KG1 (cell line): ENCODE measurements at places on chromosomes 1 and 21.

GRCh38 chr1:157878059-157878458 is 36.5 kb upstream of the CD5L start:
- DNase-seq = no peak

DNA sequence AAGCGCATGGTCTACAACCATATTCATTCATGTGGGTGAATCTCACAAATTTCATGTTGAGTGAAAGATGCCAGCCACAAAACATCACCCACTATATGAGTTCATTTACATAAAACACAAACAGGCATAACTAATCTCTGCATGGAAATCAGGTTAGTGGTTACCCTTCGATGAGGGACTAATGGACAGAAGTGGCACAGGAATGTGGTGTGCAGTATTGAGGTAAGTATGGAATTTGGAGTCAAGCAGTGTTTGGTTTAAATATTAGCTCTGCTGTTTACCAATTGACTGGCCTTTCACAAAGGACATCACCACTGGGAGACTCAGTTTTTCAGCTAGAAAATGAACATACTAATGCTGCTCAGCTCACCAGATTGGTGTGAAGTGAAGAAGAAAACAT is 24.2 kb downstream of the CCDC185 start:
- DNase-seq = no peak

DNA sequence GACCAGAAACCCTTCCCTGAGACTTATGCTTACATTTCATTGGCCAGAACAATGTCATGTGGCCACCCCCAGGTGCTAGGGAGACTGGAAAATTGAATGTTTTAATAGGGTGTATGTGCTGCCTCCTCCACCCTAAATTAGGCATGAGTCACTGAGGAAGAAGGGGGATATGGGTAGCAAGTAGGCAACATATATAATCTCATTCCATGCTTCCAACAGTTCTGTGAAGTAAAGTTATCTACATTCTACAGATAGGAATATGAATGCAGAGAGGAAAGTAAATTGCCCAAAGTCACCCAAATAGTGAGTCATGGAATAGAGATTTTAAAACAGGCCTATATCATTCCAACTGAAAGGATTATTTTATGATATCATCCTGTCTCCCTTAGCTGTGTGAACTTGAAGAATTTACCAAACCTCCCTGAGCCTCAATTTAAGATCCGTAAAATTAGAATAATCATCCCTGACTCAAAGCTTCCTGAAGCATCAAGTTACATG is 168.6 kb upstream of the FGGY start:
- no peak for DNase-seq

DNA sequence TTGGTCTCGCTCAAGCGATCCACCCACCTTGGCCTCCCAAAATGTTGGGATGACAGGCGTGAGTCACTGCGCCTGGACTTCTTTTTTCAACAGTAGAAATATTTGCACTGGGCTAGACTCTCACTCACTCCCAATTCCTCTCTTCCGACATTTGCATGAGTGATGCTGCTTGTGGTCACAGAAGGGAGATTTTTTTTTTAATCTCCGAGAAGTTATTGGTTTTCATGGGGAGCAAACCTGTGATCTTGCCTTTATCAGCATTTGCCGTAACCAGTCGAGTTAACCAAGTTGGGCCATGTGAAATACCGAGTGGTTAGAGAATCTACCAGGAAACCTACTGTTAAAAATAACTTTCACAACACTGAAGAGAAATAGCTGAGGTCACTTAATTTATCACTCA is 21.1 kb downstream of the ERG start:
- DNase-seq = peak; percentile 38

GRCh38 chr1:220887520-220888416 is 8.5 kb downstream of the HLX start:
- no peak for DNase-seq

- DNase-seq = no peak
Measured at GRCh38 chr1:89552471-89553081, 27.9 kb downstream of the LRRC8B start.
